A549 treated with Hydrocortisone at 1 μM for 4 hours (cell line): ENCODE measurements at places on chromosomes 13 and 19. TPM values are rescaled to one million over a fixed set of nuclear protein-coding genes. Genes with fewer than 3 reads are reported as not detected.

The CYP4F11 gene
- total RNA-seq, result 4.9 to 7.0 TPM (median 5.2 TPM) in 5 replicates

The SIGLEC8 gene
- not detected in 5 replicates for total RNA-seq

The HPN gene
- total RNA-seq, result 0.06 to 0.20 TPM (median 0.20 TPM) in 3 of 5 replicates, not detected in the others

The ZNF649 gene
- total RNA-seq, result 0.17 to 0.41 TPM (median 0.22 TPM) in 5 replicates

The RFPL4A gene
- 0.38 to 1.1 TPM (median 0.84 TPM) in 5 replicates for total RNA-seq

The RNF17 gene
- not detected in 5 replicates for total RNA-seq

The FFAR1 gene
- 0.07 TPM in 2 of 5 replicates, not detected in the others for total RNA-seq

The PSG1 gene
- total RNA-seq, result 0.10 to 0.44 TPM (median 0.20 TPM) in 5 replicates

The DPF1 gene
- total RNA-seq, result 4.2 to 5.0 TPM (median 4.6 TPM) in 5 replicates

The UPK1A gene
- 0.52 to 1.5 TPM (median 1.0 TPM) in 5 replicates for total RNA-seq

The BST2 gene
- 0.12 to 0.23 TPM (median 0.16 TPM) in 4 of 5 replicates, not detected in the other for total RNA-seq

The PSG3 gene
- 0.07 to 0.26 TPM (median 0.09 TPM) in 3 of 5 replicates, not detected in the others for total RNA-seq
